ENCODE measurements at places on chromosomes 3 and 15.

DNA sequence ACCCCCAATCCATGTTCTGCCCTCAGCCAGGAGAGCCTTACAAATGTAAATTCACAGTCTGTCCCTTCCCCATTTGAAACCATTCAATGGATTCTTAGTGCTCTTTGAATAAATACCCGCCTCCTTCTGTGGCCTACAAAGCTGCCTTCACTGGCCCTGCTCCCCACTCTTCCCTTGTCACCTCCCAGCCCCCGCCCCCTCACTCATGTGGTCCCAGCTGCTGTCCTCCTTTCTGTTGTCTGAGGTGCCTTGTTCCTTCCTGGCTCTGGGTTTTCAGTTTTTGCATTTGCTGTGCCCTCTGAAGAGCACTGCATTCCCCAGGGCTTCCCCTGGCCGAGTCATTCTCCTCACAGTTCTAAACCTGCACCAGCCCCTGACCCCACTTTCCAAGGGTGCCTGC is 3.2 kb downstream of the EFCAB12 start:
- DNase-seq = no peak

DNA sequence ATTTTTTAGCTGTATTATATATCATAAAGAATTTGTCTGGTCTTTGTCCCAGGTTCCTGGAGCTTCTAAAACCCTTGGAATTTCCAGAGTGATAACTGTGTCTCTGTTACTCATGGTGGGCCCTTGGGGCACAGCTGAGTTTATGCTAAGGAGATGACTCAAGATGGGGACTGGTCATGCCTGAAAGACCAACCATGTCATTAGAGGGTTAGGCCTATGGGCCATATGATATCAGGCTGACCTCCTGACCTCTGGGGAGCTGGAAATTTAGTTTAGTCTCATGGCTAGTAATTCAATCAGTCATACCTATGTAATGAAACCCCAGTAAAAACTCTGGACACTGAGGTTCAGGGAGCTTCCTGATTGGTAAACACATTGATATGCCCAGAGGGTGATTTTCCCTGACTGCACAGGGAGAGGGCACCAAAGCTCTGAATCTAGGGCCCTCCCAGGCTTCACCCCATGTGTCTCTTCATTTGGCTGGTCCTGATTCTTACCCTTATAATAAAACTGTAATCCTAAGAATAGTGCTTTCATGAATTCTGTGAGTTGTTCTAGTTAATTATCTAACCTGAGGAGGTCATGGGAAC is 69.6 kb downstream of the EEFSEC start:
- DNase-seq = no peak

DNA sequence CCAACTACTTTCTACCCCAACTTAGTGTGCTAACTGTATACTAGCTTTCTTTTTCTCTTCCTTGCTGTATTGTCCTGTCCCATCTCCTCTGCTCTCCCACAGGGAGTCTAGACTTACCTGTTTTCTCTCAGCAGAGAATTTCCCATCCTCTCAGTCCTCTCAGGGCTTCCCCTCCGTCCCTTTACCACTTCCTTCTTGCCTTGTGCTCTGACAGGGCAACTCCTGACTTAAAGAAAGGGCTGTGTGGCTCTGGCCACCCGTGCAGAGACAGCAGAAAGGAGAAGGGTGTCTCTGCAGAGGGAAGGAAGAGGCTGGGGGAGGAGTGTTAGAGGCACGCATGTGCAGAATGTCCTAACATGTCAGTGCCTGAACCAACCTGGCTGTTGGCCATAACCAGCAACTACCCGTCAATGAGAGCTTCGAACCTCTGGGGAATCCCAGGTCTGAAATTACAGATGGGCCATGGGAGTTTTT is at the start of gene GCSAM:
Gene GCSAM (minus strand): TSS at position 274 of the 474 bp plus-strand sequence. CDS start 128 bp downstream, at position 146.
- DNase-seq = no peak

- no peak for DNase-seq
Measured at GRCh38 chr15:46703871-46704637, 1013.3 kb upstream of the SEMA6D start.
